Stimulated activated CD8-positive, alpha-beta memory T cell treated with anti-CD3 and anti-CD28 coated beads, Interleukin-4, amount 100 ng/mL, for 1 hour (primary cell): ENCODE measurements at places on chromosomes 7 and 10.

- DNase-seq, result no peak
Observed at GRCh38 chr7:141123522-141123921, 49.7 kb downstream of the TMEM178B start.

GRCh38 chr10:34249634-34250033 lies 565.5 kb downstream of the PARD3 start:
- DNase-seq, result no peak

- no peak for DNase-seq
Observed at GRCh38 chr10:61896854-61897661, 4.4 kb upstream of the ARID5B start.

- DNase-seq, result no peak
Observed at GRCh38 chr10:112696592-112696991, 249.6 kb downstream of the VTI1A start.

DNA sequence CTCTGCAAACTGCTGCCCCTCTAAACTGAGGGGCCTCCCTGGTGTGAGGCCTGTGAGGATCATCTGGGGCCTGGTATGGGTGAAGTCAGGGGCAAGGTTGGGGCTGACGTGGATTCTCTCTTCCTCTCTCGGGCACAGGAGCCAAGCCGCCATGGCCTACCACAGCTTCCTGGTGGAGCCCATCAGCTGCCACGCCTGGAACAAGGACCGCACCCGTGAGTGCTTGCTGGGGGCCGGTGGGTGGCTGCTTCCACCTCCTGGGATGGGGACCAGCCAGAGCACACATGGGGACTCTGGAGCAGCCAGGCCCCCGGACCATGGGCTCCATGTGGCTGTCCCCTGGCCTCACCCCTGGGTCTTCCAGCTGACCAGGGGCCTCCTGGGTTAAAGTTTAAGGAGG lies 11.0 kb downstream of the ARPC1B start:
- no peak for DNase-seq

DNA sequence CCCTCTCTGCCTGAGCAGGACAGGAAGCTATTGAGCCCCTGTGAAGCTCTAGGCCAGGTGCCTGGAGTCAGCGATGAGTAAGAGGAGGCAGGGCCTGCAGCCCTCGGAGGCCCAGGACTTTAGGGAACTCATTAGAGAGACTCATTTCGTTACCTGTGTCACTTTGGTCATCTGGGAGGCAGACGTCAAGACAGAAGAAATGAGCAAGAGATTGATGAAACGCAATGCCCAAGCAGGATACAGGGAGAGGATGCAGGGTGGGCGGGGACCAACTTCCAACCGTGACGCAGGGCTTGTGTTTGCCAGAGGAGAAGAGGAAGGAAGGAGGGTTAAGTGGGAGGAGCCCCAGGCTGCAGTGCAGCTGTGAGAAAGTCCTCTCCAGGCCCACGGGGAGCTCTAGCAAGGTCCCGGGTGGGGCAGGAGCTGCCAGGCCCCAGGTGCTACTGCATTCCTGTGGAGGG lies 26.4 kb upstream of the GNA12 start:
- DNase-seq, result no peak

- no peak for DNase-seq
Observed at GRCh38 chr10:29746080-29746797, 111.5 kb upstream of the SVIL start.

GRCh38 chr10:22334414-22335172 lies 10.7 kb upstream of the SPAG6 start:
- DNase-seq, result no peak

DNA sequence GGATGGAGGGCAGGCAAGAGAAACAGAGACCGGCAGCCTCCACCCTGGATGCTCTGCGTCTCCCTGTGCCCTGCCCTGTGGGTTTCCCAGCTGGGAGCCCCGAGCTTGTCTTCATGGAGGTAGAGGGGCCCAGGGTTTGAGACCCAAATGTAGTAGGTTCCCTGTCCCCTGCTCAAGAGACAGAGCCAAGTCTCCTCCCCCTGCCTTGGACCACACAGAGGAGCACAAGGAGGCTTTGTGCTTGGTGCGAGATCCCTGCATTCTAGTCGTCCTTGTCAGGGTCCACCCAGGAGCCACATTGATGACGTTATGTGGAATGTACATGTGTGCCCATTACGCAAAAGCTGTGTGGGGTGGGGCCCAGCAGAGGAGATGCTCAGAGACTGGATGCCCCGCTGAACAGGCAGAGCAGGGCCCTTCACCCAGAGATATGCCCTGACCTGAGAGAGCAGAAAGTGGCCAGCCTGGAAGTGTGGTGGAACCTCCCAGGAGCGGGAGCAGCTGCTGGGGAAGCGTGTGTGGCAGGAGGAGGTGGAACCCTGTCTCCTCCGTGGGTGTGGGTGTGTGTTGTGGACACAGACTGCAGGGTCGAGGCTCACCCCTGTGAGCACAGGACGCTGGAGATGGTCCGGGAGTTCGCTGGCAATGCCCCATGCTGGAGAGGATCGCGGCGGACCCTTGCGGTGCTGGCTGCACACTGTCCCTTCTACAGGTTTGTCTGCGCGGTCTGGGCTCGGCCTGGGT lies 39.3 kb downstream of the VWA2 start:
- no peak for DNase-seq

DNA sequence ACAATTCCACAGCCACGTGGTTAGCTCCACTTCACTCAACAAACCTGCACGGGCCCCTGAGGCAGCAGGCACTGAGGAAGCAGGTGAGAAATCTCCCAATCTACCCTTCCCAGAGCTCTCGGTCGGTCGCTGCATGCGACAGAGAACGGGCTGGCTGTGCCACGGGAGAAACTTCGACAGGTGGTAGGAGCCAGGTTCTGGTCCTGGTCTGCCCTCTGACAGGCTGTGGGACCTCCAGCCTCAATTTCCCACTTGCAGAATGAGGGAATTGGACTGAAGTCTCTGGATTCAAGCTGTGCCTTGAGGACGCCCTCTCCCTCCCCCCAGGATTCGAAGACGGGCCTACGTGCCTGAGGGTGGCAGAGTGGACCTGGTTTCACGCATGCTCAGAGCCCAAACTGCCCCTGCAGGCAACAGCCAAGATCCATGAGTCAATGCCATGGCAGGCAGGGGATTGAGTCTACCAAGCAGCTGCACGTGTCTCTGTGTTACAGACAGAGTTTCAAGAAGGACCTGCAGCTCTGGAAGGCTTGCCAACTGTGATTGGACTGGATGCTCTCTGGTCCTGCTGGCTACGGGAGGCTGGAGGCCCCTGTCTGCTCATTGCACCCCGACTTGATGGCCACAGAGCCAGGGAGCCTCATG lies 215.0 kb downstream of the USP6NL start:
- DNase-seq, result no peak

- no peak for DNase-seq
Observed at GRCh38 chr10:71232089-71232998, 20.0 kb downstream of the UNC5B start.

DNA sequence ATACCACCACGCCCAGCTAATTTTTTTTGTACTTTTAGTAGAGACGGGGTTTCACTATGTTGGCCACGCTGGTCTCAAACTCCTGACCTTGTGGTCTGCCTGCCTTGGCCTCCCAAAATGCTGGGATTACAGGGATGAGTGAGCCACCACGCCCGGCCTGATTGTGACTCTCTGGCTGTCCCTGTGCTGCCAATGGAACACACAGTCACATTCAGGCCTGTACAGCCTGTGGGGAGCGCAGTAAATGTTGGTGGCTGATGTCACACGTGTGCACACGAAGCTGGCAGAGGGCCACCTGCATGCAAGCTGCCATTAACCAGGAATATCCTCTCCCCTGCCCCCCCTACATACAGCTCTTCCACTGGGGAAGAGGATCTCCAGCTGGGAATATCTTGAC lies 22.1 kb downstream of the POLL start:
- DNase-seq, result no peak

DNA sequence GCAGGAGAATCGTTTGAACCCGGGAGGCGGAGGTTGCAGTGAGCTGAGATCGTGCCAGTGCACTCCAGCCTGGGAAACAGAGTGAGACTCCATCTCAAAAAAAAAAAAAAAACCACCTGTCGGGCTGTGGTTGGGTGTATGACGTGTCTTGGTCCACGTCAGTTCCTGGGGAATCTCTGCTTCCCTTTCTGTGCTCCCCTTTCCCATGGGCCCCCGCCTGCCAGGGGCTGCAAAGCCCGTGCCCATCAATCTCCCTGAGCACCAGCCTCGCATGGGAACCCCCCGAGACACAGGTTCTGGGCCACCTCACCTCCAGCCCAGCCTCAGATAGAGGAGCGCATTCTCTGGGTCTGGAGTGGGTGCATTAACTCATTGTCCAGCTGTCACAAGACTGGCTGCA lies 2.3 kb upstream of the SH2B2 start:
- DNase-seq, result no peak

DNA sequence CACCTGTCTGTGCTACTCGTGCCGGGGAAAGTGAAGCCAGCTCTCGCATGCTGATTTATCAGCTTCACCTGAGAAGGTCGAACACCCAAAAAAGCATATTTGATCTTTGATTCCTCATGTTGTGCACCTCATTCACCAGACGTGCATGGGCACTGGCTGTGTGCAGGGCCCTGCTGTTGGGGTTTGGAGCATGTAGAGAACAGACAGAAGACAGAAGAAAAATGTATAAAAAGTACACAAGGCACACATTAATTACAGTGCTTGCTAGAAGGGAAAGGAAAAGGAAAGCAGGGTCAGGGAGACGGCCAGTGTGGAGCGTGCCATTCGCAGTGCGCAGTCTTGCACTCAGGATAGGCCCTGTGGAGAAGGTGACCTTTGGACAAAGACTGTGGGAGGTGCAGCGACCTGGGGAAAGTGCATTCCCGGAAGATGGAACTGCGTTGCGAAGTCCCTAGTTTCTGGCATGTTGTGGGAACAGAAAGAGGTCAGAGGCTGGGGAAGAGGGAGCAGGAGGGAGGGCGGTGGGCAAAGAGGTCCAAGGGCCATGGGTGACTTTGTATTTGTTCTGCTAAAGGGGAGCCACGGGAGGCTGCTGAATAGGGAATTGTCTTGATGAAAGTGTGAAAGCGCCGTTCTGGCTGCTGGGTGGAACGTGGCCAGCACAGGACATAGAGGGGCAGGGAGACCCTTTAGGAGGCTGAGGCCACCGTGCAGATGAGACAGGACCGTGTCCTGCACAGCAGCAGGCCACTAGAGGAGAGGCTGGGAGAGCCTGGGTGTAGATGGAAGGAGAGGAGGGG lies 232.8 kb downstream of the GLRX3 start:
- DNase-seq, result no peak

DNA sequence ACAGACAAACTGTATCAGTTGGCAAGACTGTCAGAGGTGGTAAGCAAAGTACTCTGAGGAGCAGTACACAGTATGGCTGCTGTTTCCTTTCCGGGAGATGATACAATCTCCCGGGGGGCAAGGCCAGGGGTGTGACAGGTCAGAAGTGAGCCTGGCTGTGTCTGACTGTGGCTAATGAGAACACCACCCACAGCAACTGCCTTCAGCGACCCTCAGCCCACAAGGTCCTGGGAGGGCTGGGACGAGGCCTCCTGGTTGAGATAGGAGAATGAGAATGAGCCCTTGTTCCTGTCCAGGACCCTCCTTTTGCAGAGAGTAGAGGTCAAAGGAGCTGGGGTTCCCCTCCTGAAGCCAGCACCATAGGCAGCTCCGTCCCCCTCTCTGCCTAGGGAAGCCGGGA lies 421.7 kb downstream of the TCERG1L start:
- DNase-seq, result no peak

GRCh38 chr7:156943091-156944041 lies 6.1 kb upstream of the NOM1 start:
- no peak for DNase-seq

DNA sequence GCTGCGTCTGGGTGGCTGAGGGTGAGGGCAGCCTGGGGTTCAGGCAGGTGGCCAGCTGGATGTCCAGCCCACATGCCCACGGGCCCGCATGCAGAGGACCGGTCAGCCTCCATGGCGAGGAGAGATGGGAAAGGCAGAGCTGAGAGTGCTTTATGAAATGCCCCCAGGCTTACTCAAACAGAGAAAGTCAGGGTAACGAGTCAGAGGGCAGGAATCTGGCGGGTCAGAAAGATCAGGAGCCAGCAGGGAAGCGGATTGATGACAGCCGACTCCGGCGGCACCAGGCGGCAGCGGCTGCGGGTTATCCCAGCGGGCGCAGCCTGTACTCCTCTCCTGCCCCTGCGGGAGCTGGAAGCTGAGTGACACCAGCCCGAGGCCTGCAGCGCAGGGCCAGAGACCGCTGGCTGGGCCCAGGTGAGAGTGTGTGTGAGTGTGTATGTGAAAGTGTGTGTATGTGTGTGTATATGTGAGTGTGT lies 13.4 kb downstream of the SLC13A4 start:
- DNase-seq, result no peak

DNA sequence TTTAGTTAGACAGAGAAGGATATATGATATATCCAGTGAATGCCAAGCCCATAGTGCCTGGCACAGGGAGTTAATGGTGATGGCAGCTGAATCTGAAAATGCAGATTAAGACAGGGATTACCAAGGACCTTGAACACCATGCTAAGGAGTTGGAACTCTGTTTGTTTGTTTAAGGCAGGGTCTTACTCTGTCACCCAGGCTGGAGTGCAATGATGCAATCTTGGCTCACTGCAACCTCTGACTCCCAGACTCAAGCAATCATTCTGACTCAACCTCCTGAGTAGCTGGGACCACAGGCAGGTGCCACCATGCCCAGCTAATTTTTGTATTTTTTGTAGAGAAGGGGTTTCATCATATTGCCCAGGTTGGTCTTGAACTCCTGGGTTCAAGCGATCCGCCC lies 1.6 kb downstream of the AKR1D1 start:
- DNase-seq, result no peak

DNA sequence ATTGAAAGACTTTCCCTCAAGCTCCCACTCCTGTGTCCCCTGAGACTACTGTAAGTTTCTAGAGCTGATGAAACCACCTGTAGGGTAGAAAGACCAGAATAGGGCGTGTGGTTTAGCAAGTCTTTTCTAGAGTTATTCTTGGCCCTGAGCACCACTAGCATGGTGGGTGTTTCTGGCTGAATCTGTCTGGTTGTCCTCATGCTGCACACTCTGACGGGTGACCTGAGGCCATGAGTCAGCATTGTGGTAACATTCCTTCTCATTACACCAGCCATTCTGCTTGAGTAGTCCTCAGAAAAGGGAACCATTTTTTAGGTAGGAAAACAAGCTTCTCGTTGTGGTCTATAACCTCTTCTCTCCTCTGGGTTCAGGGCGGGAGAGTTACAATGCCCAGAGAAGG lies 250.3 kb downstream of the SNX13 start:
- DNase-seq, result no peak

- no peak for DNase-seq
Observed at GRCh38 chr10:47409171-47409865, 25.2 kb upstream of the ZNF488 start.

- no peak for DNase-seq
Observed at GRCh38 chr7:152902870-152903860, 143.6 kb downstream of the ACTR3B start.

DNA sequence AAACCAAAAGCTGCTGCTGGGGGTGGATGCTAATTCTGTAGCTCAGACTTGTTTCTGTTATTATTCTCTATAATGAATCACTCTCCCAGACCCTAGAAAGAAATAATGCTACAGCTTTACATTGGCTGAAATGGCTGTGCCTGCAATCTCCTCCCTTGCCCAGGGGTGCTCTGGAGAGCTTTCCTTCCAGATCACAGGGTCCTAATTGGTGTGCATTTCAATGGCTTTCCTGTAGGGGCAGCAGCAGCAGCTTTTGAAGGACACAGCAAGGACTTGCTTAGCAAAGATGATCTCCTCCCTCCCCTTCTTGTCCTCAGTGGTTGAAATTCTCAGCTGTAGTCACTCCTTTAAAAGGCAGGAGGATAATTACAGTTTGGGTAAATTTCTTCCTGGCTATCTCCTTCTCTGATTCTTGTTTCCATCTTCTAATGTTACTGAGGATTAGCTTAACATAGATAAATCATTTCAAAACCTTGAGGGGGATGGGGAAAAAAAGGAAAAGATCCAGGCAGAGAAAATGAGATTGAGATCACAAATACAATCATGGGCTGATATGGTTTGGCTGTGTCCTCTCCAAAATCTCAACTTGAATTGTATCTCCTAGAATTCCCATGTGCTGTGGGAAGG lies 120.2 kb upstream of the CTTNBP2 start:
- no peak for DNase-seq
